ENCODE measurements at places on chromosomes 13 and 19.

- no peak for DNase-seq
Measured at GRCh38 chr13:72884101-72884500, 102.2 kb downstream of the PIBF1 start.

DNA sequence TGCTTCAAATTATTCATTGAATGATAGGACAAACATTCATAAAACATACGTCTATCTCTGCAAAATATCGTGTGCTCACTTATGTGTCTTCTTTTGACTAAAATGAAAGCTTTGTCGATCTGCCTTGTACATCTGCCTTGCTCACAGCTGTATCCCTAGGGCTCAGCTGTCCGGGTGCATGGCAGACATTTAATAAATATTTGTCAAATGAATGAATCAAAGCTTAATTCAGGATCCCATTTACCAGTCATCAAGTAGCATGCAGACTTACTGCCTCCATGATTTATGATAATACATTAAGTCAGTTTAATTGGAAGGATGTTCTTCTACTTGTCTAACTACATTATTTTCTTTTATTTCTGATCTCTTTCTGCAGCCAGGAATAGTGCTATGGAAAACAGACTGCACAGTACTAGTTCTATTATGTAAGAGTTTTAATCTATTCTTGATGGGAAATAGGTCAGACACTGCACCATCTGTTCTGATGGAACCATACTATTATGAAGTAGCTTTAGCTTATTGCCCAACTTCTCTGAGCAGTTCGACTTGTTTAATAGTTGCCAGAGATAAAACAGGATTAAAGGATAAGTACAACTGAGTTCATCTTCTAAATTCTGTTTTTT lies 13.2 kb downstream of the SLC46A3 start:
- DNase-seq, result no peak

GRCh38 chr19:30011051-30011578 lies 69.1 kb downstream of the URI1 start:
- no peak for DNase-seq

- DNase-seq, result no peak
Measured at GRCh38 chr19:33953023-33953422, 156.4 kb downstream of the KCTD15 start.

DNA sequence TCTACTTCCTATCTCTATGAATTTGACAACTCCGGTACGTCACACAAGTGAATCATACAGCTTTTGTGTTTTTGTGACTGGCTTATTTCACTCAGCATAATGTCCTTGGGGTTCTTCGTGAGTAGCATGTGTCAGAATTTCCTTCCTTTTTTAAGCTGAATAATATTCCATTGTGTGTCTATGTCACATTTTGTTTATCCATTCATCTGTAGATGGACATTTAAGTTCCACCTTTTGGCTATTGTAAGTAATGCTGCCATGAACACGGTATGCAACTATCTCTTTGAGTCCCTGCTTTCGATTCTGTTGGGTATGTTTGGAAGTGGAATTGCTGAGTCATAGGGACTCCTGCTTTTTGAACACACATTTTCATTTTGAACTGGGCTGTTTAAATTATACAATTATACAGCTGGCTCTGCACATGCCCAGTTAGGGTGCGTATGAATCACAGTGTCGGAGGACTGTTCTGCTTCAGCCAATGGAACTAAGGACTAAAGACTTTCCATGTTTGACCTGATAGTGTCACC lies 43.0 kb upstream of the C13orf42 start:
- no peak for DNase-seq

GRCh38 chr19:14005349-14006084 lies 603 bp downstream of the RFX1 start:
- DNase-seq, result peak; percentile 87

DNA sequence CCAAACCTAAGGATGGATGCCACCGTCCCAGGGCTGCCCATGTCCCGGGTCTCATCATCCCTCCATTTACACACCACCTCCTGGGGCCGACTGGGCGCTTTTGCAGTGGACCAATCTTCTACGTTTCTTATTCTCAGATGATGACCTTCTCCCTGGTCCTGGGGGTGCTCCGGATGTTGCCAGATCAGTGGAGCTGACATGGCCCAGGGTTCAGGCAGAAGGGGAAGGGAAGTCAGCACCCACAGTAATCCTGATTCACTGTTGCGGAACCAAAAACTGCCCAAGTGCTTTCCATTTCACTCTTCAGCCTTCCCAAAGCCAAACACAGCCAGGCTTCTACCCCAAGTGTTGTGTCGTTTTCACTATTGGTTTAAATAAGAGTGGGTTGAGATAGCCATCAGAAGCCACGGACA lies 29.8 kb downstream of the RAB20 start:
- no peak for DNase-seq

GRCh38 chr19:18480006-18480691 lies 41.7 kb downstream of the ELL start:
- DNase-seq, result no peak

DNA sequence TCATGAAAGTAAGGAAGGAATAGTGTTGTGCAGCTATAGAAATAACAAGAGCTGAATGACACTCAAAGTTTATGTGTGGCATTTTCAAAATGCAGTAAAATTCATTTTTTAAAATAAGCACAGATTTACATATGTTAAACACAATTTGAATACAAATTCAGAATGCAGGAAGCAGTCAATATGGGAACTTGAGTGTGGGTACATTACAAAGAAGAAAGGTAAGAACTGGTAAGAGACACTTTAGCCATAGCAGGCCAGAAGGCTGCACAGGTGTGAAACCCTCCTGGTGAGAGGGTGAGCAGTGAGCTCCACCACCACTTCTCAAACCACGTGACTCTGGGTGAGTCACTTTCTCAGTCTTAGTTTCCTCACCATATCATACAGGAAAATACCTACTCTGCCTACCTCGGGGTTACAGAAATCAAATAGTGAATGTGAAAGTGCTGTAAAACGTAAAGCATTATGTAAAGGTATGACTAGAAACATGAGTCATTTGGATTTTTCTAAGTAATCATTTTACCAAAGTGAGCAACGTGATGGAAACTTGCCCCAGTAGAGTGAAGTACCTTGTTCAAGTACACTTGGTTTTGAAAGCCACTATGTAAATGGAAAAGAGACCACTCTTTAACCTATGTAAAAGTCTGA lies 40.5 kb downstream of the USP12 start:
- DNase-seq, result peak; percentile 75

GRCh38 chr19:4130744-4131438 lies 7.0 kb upstream of the MAP2K2 start:
- DNase-seq, result no peak

Data from GM10248 (cell line).